ENCODE measurements at places on chromosomes 2 and 18.

DNA sequence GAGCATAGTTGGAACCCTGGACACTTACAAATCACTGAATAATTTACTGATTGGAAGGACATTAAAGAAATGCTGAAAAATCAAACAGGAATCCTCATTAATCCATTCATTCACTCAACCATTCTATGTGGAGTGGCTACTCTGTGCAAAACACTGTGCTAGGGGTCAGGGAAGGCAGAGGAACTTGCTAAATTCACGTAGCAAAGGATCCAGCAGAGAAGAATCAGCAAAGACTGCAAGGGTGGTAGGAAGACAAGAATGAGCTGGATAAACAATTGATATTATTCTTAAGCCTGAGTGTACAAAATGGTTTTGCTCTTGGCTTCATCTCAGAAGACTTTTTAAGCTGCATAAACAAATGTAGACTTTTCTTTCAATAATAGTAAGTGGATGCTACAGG is 164.3 kb upstream of the CAVIN2 start:
- no peak for DNase-seq

GRCh38 chr2:23286031-23286757 is 98.8 kb upstream of the KLHL29 start:
- DNase-seq: no peak

DNA sequence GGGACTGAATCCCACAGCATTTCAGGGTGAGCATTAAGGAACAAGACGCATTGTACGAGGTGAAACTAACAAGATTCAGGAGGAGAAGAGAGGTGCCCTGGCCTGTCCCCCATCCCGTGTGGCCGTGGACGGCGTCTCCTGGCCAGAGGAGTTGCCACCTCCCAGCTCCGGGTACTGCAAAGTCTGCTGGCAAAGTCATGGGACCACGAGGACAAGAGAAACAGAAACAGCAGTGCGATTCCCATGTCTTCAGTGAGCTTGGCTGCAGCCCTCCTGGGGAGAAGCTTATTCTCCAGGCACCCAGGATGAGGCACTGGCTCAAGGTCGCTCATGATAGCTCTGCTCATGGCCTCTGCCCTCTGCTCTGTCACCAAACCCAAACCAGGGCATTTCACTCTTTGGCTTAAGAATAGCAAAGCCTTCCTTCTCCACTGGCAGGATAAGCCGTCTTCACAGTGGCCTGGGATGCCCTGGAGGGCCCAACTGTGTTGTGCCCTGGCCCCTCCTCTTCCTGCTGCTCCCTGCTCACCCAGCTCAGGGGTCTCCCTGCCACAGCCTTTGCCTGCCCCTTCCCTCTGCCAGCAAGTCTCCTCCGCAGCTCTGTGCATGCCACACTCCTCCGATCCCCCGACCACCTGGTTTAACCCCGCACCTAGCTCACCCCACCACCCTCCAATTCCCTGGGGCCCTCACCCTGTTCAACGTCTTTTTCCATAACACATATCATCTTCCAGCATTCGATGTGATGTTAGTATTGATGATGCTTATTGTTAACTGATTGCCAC is 144.8 kb downstream of the PXDN start:
- DNase-seq: no peak

DNA sequence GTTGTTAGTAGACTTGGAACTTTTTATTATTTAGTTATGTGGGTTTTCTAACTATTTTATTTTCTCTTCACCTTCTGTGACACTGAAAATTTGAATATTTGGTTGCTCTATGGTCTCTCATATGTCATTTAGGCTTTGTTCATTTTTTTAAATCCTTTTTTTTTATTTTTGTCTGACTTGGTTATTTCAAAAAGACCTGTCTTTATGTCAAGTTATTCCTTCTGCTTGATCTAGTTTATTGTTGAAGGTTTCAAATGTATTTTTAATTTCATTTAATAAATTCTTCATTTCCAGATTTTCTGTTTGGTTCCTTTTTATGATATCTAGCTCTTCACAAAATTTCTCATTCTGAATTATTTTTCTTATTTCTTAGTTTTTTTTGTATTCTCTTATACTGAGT is 160.6 kb upstream of the ATP5MC3 start:
- DNase-seq: no peak

GRCh38 chr2:143489145-143489544 is 359.9 kb downstream of the ARHGAP15 start:
- DNase-seq: no peak

DNA sequence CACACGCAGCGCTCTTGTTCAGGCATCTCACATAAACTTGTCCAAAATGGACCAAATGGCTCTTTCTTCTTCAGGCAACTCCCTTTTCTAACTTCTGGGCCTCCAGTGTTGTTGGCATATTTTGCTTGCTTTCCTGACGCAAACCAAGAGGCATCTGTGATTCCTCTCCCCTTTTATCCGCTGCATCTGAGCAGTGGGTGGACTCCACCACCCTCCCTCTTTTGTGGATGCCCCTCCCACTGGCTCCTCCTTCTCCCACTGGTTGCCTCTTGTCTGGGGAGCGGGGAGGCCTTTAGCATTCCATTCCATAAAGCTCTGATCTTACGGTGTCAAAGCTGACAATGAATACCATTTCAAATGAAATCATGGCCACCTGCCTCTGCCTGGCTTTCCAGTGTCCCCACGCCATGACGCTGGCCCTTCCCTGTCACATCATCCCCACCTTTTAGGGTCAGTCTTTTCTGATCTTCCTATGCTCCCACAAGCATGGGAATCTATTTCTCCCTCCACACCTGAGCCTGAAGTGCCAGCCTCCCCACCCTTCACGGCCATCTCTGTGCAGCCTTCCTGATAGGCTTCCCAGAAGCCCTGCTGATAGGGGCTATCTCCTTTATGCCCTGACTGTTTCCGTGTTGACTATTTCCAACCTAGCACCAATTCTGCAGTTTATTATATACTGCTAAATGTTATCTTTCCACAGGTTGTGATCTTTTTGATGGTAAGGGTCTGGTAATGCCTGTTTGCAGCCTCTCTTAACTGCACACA is 51.5 kb downstream of the RPL37A start:
- DNase-seq: no peak

DNA sequence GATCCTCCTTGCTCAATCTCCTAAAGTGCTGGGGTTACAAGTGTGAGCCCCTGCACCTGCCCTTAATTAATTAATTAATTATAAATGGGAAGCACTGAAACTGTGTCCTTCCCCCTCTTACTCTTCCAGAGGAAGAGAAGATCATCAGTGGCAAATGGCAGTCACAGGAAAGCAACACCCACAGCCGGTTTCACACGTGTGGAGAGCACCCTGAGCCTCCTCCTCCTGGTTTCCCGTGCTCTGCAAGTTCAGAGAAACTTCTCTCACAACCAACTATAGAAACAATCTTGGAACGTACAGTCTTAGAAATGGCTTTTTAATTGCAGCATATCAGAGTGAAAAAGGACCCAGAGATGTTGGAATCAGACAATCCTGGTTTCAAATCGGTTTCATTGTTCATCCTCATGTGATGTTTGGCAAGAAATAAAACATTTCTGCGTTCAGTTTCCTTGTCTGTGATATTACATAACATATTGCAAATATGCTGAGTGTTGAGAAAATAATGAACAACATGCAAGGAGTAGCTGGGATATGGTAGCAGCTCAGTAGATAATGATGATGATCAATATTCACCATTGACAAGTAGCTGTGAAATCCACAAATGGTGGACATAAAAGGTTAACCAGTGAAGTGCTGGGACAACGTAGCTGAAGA is 141.0 kb upstream of the KCTD1 start:
- DNase-seq: no peak

DNA sequence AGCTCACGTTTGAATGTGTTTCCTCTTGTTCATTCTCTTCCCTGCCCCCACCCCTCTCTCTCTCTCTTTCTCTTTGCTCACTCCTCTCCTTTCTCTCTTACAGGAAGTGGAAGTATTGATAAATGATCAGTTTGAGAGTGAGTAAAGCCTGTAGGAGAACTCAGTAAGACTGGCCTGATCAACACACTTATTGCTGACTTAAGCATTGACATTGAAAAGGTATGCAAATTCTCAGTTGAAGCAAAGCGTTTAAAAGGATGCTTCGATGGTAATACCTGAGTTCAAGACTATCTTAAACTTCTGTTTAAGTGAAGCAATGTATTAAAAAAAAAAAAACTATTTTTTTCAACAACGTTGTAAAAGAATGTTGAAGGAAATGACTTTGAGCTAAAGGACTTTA is 115.7 kb upstream of the DDX18 start:
- no peak for DNase-seq

- DNase-seq: no peak
These were observed 71.3 kb downstream of the FAM228A start for GRCh38 chr2:24245986-24246776.

- DNase-seq: no peak
These were observed 74.4 kb downstream of the MEIS1 start for GRCh38 chr2:66509326-66509811.

GRCh38 chr18:72197591-72197990 is 346.6 kb downstream of the CBLN2 start:
- DNase-seq: no peak

DNA sequence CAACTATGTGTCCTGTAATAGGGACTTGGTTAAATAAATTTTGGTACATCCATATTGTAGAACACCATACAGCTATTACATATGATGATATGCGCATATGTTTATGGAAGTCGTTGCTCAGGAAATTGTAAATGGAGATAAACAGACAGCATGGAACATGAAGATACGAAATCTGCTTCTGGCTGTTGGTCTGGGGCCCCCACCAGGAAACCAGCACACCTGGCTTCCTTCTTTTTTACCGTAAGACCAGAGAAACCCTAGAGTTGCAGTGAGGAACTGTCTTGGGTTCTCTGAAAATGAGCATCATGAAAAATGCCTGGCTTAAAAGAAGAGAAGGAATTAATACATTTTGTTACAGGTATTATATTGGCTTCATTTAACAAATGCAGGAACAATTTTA is 40.8 kb downstream of the SPTBN1 start:
- no peak for DNase-seq

- DNase-seq: no peak
These were observed 62.4 kb upstream of the TWIST2 start for GRCh38 chr2:238785528-238785860.

GRCh38 chr2:189798312-189799029 is 14.2 kb downstream of the PMS1 start:
- no peak for DNase-seq

DNA sequence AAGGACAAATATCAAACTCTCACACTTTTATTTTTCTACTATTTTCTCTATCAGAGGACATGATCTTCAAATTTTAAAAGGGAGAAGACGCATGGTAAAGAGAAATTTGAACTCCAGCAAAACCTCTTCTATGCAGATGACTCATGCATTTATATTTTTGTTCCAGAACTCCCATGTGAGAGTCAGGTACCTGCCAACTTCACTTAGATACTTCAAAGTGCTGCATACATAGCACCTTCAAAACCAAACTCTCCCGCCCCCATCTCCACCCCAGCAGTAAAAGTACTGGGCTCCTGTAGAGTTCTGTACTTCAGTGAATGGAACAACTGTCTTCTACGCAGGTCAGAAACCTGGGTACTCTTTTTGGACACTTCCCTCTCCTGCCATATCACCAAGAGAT is 398.3 kb downstream of the TGIF1 start:
- DNase-seq: no peak

- no peak for DNase-seq
These were observed 57.1 kb downstream of the PXDN start for GRCh38 chr2:1687254-1687653.

DNA sequence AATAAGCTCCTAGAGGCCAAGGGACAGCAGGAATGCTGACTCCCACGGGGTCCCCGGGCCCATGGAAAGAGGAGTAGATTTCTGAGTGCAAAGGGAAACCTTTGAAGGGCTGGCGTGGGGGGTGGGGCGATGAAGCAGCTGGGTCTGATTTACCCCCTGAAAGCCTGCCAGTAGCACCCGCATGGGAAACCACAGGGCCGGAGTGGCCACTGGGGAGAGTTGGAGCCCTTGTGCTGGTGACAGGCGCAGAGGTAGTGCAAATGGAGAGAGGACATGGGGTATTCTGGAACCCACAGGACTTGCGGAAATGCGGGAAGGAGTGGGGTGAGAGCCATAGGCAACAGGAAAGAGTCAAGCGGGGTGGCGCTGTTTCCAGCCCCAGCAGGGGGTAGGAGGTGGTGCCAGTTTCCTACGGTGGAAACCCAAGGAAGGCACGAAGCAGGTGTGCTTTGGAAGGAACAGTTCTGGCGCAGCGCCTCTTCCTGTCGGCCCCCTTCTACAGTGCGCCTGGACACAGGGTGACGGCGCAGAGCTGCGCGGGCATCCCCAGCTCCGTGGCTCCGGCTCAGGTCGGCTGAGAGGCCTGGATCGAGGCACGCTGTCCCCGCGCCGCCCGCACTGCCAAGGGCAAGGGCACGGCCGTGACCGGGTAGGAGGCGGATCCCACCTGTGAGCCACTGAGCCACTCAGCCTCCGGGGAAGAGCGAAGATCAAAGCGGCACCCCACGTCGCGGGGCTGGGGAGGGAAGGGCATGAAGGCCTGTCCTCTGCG is 149.0 kb upstream of the GLI2 start:
- DNase-seq: no peak

- DNase-seq: no peak
These were observed 62.9 kb downstream of the ARHGAP28 start for GRCh38 chr18:6792391-6792790.

GRCh38 chr2:237207646-237208045 is 122.0 kb downstream of the COPS8 start:
- DNase-seq: no peak

DNA sequence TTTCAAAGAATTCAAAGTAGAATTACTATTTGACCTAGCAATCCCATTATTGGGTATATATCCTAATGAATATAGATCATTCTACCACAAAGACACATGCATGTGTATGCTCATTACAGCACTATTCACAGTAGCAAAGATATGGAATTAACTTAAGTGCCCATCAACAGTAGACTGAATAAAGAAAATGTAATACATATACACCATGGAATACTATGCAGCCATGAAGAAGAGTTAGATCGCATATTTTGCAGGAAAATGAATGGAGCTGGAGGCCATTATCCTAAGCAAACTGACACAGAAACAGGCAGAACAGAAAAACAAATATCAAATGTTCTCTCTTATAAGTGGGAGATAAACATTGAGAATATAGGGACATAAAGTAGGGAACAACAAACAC is 519.2 kb upstream of the REG3G start:
- DNase-seq: no peak

Measured in HuH-7 (cell line).